Activated naive CD4-positive, alpha-beta T cell treated with anti-CD3 and anti-CD28 coated beads, Interleukin-2, amount 50 U/mL, for 72 hours (primary cell): ENCODE measurements at places on chromosomes 12 and 14.
A peak's percentile ranks its signal among the peaks of the same experiment; 100 is the strongest.

DNA sequence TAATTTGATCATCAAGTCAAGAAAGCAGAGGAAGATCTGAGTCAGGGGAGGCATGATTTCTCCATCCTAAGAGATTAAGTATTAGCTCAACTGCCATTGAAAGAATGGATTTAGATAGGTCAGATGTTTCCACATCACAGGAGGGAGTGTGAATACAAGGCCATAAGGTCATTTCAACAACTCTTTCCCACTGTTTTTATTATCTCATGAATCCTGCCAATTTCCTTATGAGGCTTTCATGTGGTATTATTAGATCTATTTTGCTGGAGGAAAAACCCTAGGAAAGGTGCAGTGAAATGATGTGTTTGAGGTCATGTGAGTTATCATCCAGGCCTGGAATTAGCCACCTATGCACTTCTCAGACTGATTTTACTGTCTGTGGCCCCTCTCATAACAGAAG, 269.0 kb downstream of the NOVA1 start:
- DNase-seq = no peak

DNA sequence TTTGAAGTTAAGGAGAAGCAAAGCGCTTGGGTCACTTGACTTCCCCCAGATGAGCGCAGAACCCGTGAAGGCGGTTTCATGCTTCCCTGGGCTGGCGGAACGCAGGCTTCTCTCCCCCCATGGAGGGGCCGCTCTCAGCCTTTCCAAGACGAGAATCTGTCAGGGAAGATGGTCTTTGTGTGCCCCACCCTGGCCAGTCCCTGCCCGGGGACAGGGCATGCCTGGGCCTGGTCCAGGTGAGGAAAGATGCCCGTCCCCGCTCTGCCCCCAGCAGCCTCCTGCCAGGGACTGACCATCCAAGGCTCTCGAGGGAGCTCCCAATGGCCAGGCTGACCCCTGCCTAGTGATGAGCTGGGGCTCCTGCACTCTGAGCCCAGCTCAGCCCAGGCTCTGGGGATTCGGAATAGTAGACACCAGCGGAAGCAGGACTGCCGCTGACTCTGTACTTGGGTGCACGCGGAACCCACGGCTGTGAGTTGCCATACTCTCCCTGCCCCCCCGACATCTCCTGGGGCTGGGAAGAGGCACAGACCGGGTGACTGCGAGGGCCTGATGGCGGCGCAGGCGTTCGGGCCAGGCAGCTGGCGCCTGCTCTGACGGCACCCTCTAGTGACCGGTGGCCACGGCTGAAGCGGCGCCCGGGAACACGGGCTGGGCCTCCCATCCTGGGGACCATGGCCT, 142.2 kb upstream of the FKBP4 start:
- no peak for DNase-seq

DNA sequence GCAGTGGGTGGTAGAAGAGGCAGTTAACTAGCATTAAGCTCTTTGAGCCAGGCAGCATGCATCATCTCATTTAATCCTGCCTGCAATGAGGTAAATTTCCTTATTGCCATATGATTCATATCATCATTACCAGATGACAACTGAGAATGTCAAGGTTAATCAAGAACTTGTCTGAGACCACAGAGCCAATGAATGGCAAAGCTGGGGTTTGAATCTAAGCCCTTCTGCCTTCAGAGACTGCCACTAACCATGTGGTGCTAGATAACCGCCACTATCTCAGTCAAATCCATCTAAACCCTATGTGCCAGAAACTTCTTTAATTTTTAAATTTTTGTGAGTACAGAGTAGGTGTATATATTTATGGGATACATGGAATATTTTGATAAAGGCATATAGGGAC, 77.8 kb upstream of the GRIP1 start:
- no peak for DNase-seq

GRCh38 chr14:22626590-22626989, 17.6 kb downstream of the OR6J1 start:
- no peak for DNase-seq

DNA sequence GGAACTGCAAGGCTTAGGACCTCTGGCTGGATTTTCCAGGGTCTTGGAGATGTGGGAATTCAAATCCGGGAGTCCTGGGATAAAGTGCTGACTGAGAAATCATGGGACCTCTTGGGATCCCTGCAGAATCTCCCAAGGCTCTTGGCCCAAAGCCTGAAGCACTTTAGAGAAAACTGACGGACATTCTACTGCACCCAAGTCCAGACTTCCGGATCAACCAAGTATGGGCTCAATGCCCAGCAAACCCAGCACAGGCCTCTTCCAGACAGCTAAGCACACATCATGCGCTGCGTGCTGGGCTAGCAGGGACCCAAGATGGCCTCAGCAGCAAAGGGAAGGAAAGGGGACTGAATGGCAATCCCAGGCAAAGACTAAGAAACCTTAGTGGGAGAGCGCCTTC, 85.0 kb downstream of the ACTN1 start:
- no peak for DNase-seq

DNA sequence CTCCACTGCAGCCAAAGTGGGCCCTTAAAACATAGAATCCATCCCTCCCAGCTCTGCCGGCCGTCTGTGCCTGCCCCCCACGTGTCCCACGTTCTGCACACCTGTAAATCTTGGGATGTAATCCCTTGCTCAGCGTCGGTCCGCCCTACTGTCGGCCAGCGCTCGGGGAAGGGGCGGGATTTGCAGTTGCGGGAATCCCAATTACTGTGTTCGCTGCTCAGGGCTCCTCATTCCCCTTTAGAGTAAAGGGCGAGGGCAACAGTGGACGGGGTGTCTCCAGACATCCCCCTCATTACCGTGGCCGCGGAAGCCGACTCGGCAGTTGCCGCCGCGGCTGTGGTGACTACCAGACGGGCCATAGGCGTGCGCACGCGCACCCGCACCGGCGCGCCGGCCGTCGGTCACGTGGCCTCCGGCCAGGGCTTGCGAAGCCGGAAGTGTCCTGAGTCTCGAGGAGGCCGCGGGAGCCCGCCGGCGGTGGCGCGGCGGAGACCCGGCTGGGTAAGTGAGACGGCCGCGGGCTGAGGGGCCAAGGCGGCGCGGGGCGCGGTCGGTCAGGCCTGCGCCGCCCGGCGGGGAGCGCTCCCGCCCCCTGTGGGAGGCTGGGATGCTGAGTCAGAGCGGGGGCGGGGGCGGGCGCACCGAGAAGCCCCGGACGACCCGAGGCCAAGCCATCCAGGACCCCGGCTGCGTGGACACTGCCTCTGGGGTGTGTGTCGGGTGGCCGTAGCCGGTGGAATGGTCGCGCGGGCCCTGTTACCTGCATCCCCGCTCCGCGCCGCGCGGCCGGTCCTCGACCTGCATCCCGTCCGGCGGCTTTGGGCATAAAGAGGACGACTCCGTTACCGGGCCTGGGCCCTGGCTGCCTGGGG, at the start of gene TBK1:
Gene TBK1, plus strand, starts transcription at position 434 of the 872 bp plus-strand sequence. CDS start 3,751 bp downstream, outside the sequence.
- peak; percentile 93 for DNase-seq

- peak; percentile 45 for DNase-seq
These were observed 394 bp upstream of the AMIGO2 start for GRCh38 chr12:47079981-47080724.

DNA sequence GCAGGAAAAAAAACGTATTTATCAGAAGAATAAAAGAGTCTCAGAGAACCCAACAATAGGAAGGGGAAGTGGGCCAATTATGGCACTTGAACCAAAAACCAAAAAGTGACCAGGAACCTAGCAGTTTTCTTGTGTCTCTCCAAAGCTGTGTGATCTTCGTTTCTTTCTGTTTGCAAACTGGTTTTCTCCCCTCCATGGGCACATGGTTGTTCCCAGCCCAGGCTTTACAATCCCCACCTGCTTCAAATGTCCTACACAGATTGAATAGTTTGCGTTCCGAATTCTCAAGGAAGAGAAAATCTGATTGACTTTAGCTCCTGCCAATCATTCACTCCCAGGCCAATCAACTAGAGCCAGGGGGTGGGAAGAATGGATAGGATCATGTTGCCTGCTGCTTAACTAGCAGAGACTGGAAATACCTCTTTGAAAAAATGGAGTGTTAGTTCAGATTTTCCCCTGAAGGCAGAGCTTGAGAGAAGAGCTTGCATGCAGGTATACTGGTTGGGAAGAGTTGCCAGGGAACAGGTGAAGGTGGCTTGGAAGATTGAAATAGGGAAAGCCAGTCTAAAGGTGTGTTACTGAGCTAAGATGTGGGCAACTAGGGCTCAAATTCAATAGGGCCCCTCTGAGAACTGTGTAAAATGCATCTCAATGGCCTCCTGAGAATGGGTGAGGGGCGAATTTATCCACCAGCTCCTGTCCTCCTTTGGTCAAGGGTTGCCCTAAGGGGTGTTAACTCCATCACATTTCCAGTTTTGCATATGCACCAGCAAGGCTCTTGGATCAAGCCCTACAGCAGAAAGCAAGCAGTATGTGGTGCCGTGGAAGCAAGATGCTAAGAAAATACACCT, 106.4 kb upstream of the SRRM4 start:
- DNase-seq = no peak
